ENCODE measurements at places on chromosomes 1 and 21. TPM values are rescaled to one million over a fixed set of nuclear protein-coding genes. Genes with fewer than 3 reads are reported as not detected.

MAP3K21 gene
- total RNA-seq = 2.0 TPM

SRGAP2C gene
- 16.4 TPM for total RNA-seq

HSF2BP gene
- 2.1 TPM for total RNA-seq

RHBDL2 gene
- not detected for total RNA-seq

NCF2 gene
- 14.0 TPM for total RNA-seq

TAS1R1 gene
- total RNA-seq = not detected

CYP4B1 gene
- total RNA-seq = not detected

HENMT1 gene
- total RNA-seq = 19.3 TPM

TNN gene
- total RNA-seq = not detected

TRNP1 gene
- 0.43 TPM for total RNA-seq

RHD gene
- total RNA-seq = not detected

ZBTB8B gene
- total RNA-seq = not detected

BLACAT1 gene
- total RNA-seq = 0.30 TPM

GRCh38 chr1:39751595-39751994, 12.9 kb downstream of the PPIE start:
- DNase-seq = no peak
- no peak overlapping the region for H3K27ac ChIP-seq
- no peak overlapping the region for H3K4me3 ChIP-seq
- H3K36me3 ChIP-seq = peaks cover 37% of the 10 kb centered on the region
- H3K4me1 ChIP-seq = no peaks in the 10 kb centered on the region
- no peaks in the 10 kb centered on the region for H3K27me3 ChIP-seq

- no peak overlapping the region for H3K27ac ChIP-seq
- peaks cover 6% of the 10 kb centered on the region for H3K27me3 ChIP-seq
- no peaks in the 10 kb centered on the region for H3K4me1 ChIP-seq
- H3K4me3 ChIP-seq = no peak overlapping the region
Observed at GRCh38 chr1:207992677-207993236, 81.8 kb upstream of the CD34 start.

GRCh38 chr1:83905315-83905907, 93.5 kb downstream of the TTLL7 start:
- no peak overlapping the region for H3K4me3 ChIP-seq
- peak; percentile 10 for DNase-seq
- H3K36me3 ChIP-seq = no peaks in the 10 kb centered on the region
- H3K27me3 ChIP-seq = peaks cover 12% of the 10 kb centered on the region

DNA sequence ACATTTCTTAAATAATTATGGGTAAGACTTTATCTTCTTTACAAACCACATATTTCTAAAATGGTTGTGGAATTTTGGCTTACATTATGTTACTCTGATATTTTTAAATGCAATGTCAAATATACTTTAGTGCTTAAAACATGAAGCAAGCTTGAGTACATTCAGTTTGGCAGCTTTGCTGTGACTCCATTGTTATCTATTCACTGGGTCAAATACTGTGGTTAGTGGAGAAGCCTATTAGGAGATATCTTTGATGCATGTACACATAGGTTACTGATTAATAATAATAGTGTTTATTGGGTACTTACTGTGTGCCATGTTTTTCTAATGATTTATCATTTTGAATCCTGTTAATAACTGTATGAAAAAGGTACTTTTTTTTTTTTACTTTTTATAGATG, 520.4 kb upstream of the B3GALT2 start:
- no peak overlapping the region for H3K4me3 ChIP-seq
- no peaks in the 10 kb centered on the region for H3K36me3 ChIP-seq
- H3K27ac ChIP-seq = no peak overlapping the region
- H3K27me3 ChIP-seq = no peaks in the 10 kb centered on the region

- DNase-seq = no peak
- H3K4me3 ChIP-seq = no peak overlapping the region
- no peaks in the 10 kb centered on the region for H3K36me3 ChIP-seq
- no peaks in the 10 kb centered on the region for H3K27me3 ChIP-seq
- no peaks in the 10 kb centered on the region for H3K4me1 ChIP-seq
- H3K27ac ChIP-seq = no peak overlapping the region
Observed at GRCh38 chr1:240287722-240288121, 196.0 kb downstream of the FMN2 start.

- DNase-seq = no peak
- no peak overlapping the region for H3K4me3 ChIP-seq
Observed at GRCh38 chr1:10957133-10957532, 55.3 kb upstream of the TARDBP start.

GRCh38 chr1:43358121-43358745, 548 bp upstream of the CDC20 start:
- peak overlapping the region; percentile 94 for H3K4me3 ChIP-seq
- peaks cover 42% of the 10 kb centered on the region for H3K36me3 ChIP-seq
- H3K4me1 ChIP-seq = peaks cover 29% of the 10 kb centered on the region
- peak overlapping the region; percentile 85 for H3K27ac ChIP-seq
- DNase-seq = peak; percentile 56
- H3K27me3 ChIP-seq = no peaks in the 10 kb centered on the region

DNA sequence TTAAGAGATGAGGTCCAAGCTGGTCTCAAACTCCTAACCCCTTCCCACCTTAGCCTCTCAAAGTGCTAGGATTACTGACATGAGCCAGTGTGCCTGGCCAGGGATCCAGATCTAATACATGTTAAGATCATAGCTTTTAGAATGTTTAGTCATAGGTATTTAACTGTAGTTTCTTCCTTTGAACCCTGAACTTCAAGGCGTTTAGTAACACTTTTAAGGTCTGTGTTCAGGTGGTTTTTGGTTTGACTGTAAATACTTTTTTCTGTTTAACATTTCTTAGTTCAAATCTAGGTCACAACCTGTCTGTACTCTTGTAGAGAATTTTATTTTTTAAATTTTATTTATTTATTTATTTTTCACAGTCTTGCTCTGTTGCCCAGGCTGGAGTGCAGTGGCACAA, 28.1 kb downstream of the RAP1A start:
- H3K4me3 ChIP-seq = no peak overlapping the region
- peaks cover 23% of the 10 kb centered on the region for H3K36me3 ChIP-seq
- no peaks in the 10 kb centered on the region for H3K27me3 ChIP-seq
- DNase-seq = no peak
- H3K4me1 ChIP-seq = peaks cover 73% of the 10 kb centered on the region

DNA sequence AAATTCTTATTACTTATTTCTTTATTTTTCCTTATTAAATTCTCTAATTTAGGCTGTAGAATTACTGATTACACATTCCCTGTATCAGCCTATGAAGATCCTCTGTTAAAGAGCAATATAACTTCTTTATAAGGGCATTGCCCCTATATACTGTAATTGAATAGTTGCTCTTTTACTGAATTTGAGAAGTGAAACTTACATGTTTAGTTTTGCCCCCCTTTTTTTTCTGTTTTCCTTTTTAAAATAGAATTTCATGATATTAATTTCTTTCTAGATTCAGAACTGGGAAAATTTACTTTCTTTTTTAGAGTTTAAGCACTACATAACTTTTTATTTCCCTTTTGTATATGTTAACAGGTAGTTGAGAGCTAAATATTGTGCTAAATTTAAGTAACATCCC, 29.5 kb upstream of the PGM1 start:
- no peaks in the 10 kb centered on the region for H3K4me1 ChIP-seq
- H3K27ac ChIP-seq = no peak overlapping the region
- H3K4me3 ChIP-seq = no peak overlapping the region
- no peak for DNase-seq
- H3K36me3 ChIP-seq = peaks cover 12% of the 10 kb centered on the region
- H3K27me3 ChIP-seq = no peaks in the 10 kb centered on the region

DNA sequence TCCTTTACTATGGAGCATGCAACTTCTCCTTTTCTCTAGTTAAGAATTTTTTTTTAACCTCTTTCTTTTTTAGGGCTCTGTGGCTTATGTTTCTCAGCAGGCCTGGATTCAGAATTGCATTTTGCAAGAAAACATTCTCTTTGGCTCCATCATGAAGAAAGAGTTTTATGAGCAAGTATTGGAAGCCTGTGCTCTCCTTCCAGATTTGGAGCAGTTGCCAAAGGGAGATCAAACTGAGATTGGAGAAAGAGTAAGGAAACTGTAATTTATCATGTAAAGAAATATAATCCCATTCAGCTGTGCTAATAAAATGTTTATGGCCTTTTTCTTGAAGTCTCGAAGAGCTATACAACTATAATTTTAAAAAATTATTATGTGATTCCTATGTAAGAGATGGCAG, 70.1 kb downstream of the HSPA13 start:
- H3K4me1 ChIP-seq = no peaks in the 10 kb centered on the region
- H3K27me3 ChIP-seq = peaks cover 10% of the 10 kb centered on the region
- H3K27ac ChIP-seq = no peak overlapping the region

- peak; percentile 57 for DNase-seq
- H3K4me1 ChIP-seq = peaks cover 39% of the 10 kb centered on the region
Observed at GRCh38 chr1:117363571-117364048, 3.6 kb upstream of the MAN1A2 start.

DNA sequence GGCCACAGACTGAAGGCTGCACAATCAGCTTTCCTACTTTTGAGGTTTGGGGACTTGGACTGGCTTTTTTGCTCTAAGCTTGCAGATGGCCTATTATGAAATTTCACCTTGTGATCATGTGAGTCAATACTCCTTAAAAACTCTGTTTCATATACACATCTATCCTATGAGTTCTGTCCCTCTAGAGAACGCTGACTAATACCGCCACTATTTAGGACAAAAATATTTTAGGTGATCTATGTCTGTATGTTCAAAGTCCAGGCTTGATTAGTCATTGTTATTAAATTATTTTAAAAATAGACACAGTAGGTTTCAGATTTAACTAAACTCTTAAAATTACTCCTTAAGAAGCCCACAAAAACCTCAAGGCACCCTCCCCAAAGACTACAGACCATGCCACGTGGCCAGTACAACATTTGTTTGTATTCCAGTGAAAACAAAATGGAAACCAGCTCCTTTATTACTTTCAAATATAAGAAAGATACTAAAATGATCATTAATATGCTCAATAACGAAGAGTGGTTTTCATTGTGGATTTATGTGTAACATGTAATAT, 63.1 kb downstream of the TMPRSS15 start:
- no peaks in the 10 kb centered on the region for H3K4me1 ChIP-seq
- H3K4me3 ChIP-seq = no peak overlapping the region
- no peak for DNase-seq
- H3K27me3 ChIP-seq = no peaks in the 10 kb centered on the region
- H3K27ac ChIP-seq = no peak overlapping the region

GRCh38 chr1:66265796-66266195, 268.2 kb upstream of the SGIP1 start:
- H3K36me3 ChIP-seq = no peaks in the 10 kb centered on the region
- H3K27ac ChIP-seq = no peak overlapping the region
- no peak for DNase-seq
- H3K4me1 ChIP-seq = peaks cover 64% of the 10 kb centered on the region
- no peaks in the 10 kb centered on the region for H3K27me3 ChIP-seq

- H3K27ac ChIP-seq = no peak overlapping the region
- no peak for DNase-seq
- peak overlapping the region; percentile 6 for H3K4me3 ChIP-seq
- H3K36me3 ChIP-seq = no peaks in the 10 kb centered on the region
Observed at GRCh38 chr1:2528611-2528965, 1.5 kb downstream of the HES5 start.

DNA sequence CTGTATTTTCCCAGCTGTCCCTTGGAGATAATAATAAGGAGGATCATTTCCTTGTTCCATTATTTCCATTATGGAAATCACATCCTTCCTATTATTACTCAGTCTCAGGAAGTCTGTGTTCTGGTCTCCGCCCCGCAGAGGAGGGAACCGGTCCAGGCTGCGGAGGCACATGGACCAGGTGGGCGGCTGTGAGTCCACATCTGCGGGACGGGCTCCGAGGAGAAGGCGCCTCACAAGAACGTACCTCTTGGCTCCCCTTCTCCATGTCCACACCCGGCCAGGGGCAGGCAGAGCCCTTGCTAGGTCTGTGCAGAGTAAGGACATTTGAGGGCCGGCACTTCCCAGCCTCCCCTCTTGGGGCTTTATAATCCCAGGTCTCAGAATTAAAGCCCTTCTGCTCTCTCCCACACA, 14.6 kb downstream of the RAB7B start:
- H3K27me3 ChIP-seq = peaks cover 5% of the 10 kb centered on the region
- DNase-seq = no peak
- H3K4me1 ChIP-seq = no peaks in the 10 kb centered on the region
- H3K4me3 ChIP-seq = no peak overlapping the region
- no peaks in the 10 kb centered on the region for H3K36me3 ChIP-seq
- no peak overlapping the region for H3K27ac ChIP-seq

GRCh38 chr1:91699339-91699974, 186.5 kb downstream of the TGFBR3 start:
- no peak for DNase-seq
- no peak overlapping the region for H3K27ac ChIP-seq
- H3K36me3 ChIP-seq = peaks cover 15% of the 10 kb centered on the region
- H3K4me1 ChIP-seq = peaks cover 28% of the 10 kb centered on the region

- no peaks in the 10 kb centered on the region for H3K36me3 ChIP-seq
- no peak overlapping the region for H3K27ac ChIP-seq
- H3K27me3 ChIP-seq = no peaks in the 10 kb centered on the region
- no peaks in the 10 kb centered on the region for H3K4me1 ChIP-seq
- no peak for DNase-seq
Observed at GRCh38 chr1:218674280-218674773, 329.2 kb downstream of the TGFB2 start.

- H3K36me3 ChIP-seq = no peaks in the 10 kb centered on the region
- H3K27me3 ChIP-seq = no peaks in the 10 kb centered on the region
- no peak for DNase-seq
- H3K4me3 ChIP-seq = no peak overlapping the region
- H3K27ac ChIP-seq = no peak overlapping the region
Observed at GRCh38 chr1:67713057-67713846, 28.3 kb downstream of the GADD45A start.

GRCh38 chr1:227828786-227829185, 13.3 kb downstream of the PRSS38 start:
- H3K27ac ChIP-seq = no peak overlapping the region
- H3K4me3 ChIP-seq = no peak overlapping the region
- H3K36me3 ChIP-seq = peaks cover 3% of the 10 kb centered on the region
- no peak for DNase-seq

- DNase-seq = peak; percentile 88
- no peaks in the 10 kb centered on the region for H3K27me3 ChIP-seq
- H3K4me1 ChIP-seq = peaks cover 57% of the 10 kb centered on the region
- peak within 1 kb of the TSS; percentile 100 for H3K27ac ChIP-seq
Observed at GRCh38 chr1:32250893-32251716, at the start of gene LCK. Gene LCK, plus strand, starts transcription at chr1:32251265. Its CDS starts 23,065 bp downstream, at chr1:32274330.

- no peak overlapping the region for H3K27ac ChIP-seq
- no peak overlapping the region for H3K4me3 ChIP-seq
- no peaks in the 10 kb centered on the region for H3K4me1 ChIP-seq
Observed at GRCh38 chr1:81752840-81753239, 47.9 kb upstream of the ADGRL2 start.

DNA sequence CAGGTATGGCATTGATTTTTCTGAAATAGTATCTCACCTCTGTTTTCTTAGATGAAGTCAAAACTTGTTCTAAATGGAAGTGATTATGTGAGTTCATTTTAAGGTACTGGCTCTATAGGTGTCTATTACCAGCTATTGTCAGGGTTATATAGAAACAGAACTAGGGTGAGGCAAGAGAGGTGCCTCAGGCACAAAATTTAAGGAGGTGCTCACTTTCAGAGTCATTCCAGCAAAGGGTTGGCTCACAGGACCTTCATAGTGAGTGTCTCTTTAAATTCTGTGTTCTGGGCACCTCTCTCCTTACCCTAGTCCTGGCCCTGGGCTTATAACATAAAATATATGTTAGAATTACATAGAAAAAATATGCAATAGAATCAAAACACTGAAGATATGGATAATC, 49.3 kb downstream of the KIAA0319L start:
- H3K27ac ChIP-seq = no peak overlapping the region
- no peaks in the 10 kb centered on the region for H3K27me3 ChIP-seq
- H3K4me1 ChIP-seq = peaks cover 51% of the 10 kb centered on the region
- H3K4me3 ChIP-seq = no peak overlapping the region
- H3K36me3 ChIP-seq = peaks cover 3% of the 10 kb centered on the region
